ENCODE measurements at places on chromosomes 6 and 20. TPM values are rescaled to one million over a fixed set of nuclear protein-coding genes. Genes with fewer than 3 reads are reported as not detected.

The CCN6 gene
- not detected for total RNA-seq

The GINS1 gene
- total RNA-seq = 0.81 TPM

The LPA gene
- total RNA-seq = not detected

The LY6G6C gene
- total RNA-seq = not detected

DNA sequence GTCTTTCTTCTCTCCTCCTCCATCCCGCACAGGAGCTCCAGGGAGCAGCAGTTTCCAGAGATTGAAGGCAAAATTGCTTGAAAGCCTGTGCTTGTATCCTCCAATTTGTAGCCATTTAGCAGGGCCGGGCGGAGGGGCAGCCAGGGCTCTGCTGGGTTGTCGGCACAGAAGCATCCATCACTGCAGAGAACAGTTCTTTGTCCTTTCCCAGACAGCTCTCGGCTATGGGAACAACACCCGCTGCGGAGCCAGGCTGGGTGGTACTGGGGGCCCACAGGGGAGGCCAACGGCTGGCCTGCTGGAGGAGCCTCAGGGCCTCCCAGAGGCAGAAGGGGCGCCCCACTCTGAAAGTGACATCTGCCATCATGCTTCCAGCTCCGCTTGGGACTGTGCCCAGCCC, 7.8 kb downstream of the HRH3 start:
- H3K4me3 ChIP-seq = no peak overlapping the region
- no peak overlapping the region for H3K27ac ChIP-seq
- DNase-seq = no peak
- H3K36me3 ChIP-seq = no peaks in the 10 kb centered on the region
- H3K4me1 ChIP-seq = no peaks in the 10 kb centered on the region

DNA sequence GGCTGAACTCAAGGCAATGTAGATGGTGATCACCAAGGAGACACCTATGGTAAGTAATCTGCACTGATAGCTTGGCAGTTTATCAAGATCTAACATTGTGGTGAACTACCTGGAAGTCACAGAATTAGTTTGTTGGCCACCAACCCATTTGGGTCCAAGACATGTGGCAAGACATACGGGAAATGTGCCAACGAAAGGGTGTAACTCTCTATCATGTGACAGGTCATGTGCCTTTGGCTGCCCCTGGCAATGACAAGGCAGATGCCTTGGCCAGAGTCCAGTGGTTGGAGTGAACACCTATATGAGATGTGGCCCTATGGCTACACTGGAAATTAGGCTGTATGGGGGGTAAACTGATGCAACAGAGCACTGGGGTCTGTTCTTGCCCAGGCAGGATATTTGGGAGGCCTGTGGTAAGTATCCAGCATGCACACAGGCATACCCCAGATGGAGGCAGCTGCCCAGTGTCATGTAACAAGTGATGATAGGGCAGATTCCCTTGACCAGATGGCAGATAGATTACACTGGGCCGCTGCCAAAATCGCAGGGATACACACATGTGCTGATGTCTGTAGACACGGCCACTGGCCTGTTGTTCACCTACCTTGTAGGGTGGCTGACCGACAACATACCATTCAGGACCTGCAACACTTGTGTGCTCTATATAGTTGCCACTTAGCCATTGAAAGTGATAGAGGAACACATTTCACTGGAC, 35.5 kb upstream of the HSF2 start:
- no peaks in the 10 kb centered on the region for H3K27me3 ChIP-seq
- H3K4me3 ChIP-seq = no peak overlapping the region
- H3K4me1 ChIP-seq = no peaks in the 10 kb centered on the region
- no peak for DNase-seq
- H3K27ac ChIP-seq = no peak overlapping the region

DNA sequence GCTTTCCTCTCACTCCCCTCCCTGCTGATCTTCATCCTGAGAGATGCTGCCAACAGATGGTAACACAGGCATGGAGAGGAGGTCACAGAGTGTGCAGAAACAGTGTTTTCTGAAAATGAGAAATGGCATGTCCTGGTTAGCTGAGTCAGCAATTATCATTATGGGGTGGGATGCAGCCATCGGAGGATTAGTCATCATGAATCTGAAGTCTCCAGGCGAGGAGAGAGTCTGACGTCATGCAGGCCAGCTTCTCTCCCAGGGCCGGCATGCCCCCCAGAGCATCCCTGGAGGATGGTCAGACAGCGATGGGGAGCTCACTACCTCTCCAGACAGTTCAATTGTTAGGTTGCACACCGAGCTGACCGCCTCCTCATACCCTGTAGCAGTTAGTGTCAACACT, 4.7 kb upstream of the GTSF1L start:
- no peaks in the 10 kb centered on the region for H3K27me3 ChIP-seq
- DNase-seq = no peak
- H3K4me1 ChIP-seq = no peaks in the 10 kb centered on the region
- no peak overlapping the region for H3K4me3 ChIP-seq

- H3K4me3 ChIP-seq = peak overlapping the region; percentile 81
- no peak for DNase-seq
- no peaks in the 10 kb centered on the region for H3K27me3 ChIP-seq
- H3K4me1 ChIP-seq = peaks cover 3% of the 10 kb centered on the region
These were observed 58.5 kb upstream of the PRSS16 start for GRCh38 chr6:27188885-27189418.

DNA sequence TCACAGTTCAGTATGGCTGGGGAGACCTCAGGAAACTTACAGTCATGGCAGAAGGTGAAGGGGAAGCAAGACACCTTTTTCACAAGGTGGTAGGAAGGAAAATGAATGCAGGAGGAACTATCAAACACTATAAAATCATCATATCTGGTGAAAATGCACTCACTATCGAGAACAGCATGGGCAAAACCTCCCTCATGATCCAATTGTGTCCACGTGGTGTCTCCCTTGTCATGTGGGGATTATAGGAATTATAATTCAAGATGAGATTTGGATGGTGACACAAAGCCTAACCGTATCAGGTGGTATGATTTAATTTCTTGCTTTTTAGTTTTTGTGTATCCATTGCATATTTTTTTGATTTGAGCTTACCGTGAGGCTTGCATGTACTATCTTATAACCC, 133.2 kb upstream of the SYNCRIP start:
- DNase-seq = no peak
- no peak overlapping the region for H3K4me3 ChIP-seq
- no peaks in the 10 kb centered on the region for H3K27me3 ChIP-seq
- H3K36me3 ChIP-seq = no peaks in the 10 kb centered on the region
- H3K4me1 ChIP-seq = no peaks in the 10 kb centered on the region

GRCh38 chr6:100538086-100538485, 73.4 kb upstream of the SIM1 start:
- H3K27me3 ChIP-seq = no peaks in the 10 kb centered on the region
- H3K4me1 ChIP-seq = no peaks in the 10 kb centered on the region
- H3K4me3 ChIP-seq = no peak overlapping the region
- no peak overlapping the region for H3K27ac ChIP-seq
- no peak for DNase-seq

- H3K4me1 ChIP-seq = no peaks in the 10 kb centered on the region
- no peak overlapping the region for H3K27ac ChIP-seq
- no peak overlapping the region for H3K4me3 ChIP-seq
- no peaks in the 10 kb centered on the region for H3K27me3 ChIP-seq
These were observed 67.7 kb upstream of the ZFP64 start for GRCh38 chr20:52259295-52259694.

- no peak overlapping the region for H3K4me3 ChIP-seq
- no peaks in the 10 kb centered on the region for H3K27me3 ChIP-seq
- H3K27ac ChIP-seq = no peak overlapping the region
- H3K4me1 ChIP-seq = no peaks in the 10 kb centered on the region
These were observed 57.5 kb upstream of the NT5E start for GRCh38 chr6:85392379-85392778.

All from naive thymus-derived CD4-positive, alpha-beta T cell (primary cell).